Thymus (tissue), 14 donors: ENCODE measurements at places on chromosomes 6 and 20. TPM values are rescaled to one million over a fixed set of nuclear protein-coding genes. Genes with fewer than 3 reads are reported as not detected.
A peak's percentile ranks its signal among the peaks of the same experiment; 100 is the strongest.

KIF13A gene
- 8.5 TPM for total RNA-seq

DNA sequence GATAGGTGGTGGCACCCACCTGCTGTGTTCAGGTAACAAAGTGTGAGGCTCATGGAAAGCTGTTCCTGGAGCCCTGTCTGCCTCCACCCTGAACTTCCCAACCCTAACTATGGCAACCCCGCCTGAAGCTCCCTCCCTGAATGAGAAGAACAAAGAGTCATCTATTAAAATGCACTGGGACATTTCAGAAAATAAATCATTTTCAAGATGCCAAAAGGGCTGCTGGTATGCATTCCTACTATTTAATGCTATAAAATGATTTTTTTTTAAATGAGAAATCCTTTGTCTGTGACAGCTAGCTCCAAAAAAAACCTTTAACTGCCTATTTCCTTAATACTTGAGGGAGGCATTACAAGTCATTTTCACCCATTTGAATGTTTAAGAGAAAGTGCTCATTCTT lies 84.3 kb upstream of the MRPS10 start:
- no peak overlapping the region for H3K27ac ChIP-seq
- no peaks in the 10 kb centered on the region for H3K27me3 ChIP-seq
- DNase-seq: no peak
- H3K4me3 ChIP-seq: no peak overlapping the region
- no peaks in the 10 kb centered on the region for H3K4me1 ChIP-seq
- peaks cover 11% of the 10 kb centered on the region for H3K36me3 ChIP-seq

EFCAB8 gene
- total RNA-seq: 0.33 TPM

UNC93A gene
- 2.8 TPM for total RNA-seq

PACSIN1 gene
- total RNA-seq: 1.7 TPM

DNA sequence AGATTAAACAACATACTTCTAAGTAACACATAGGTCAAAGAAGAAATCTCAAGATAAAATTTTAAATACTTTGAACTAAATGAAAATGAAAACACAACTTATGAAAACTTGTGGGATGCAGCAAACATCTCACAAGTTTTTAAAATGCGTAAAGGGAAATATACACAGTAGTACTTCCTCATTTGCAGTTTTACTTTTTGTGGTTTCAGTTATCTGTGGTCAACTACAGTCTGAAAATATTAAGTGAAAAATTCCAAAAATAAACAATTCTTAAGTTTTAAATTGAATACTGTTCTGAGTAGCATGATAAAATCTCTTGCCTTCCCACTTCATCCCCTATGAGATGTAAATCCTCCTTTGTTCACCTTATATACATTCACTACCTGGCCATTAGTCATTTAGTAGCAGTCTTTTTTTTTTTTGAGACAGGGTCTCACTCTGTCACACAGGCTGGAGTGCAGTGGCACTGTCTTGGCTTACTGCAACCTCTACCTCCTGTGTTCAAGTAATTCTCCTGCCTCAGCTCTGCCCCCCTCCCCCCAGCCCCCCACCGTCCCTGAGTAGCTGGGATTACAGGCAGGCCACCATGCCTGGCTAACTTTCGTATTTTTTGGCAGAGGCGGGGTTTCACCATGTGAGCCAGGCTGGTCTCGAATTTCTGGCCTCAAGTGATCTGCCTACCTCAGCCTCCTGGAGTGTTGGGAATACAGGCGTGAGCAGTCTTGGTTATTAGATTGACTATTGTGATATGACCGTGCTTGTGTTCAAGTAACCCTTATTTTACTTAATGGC lies 154.6 kb upstream of the AHI1 start:
- H3K4me3 ChIP-seq: no peak overlapping the region
- H3K27me3 ChIP-seq: no peaks in the 10 kb centered on the region
- no peaks in the 10 kb centered on the region for H3K36me3 ChIP-seq
- DNase-seq: no peak
- no peaks in the 10 kb centered on the region for H3K4me1 ChIP-seq

DNA sequence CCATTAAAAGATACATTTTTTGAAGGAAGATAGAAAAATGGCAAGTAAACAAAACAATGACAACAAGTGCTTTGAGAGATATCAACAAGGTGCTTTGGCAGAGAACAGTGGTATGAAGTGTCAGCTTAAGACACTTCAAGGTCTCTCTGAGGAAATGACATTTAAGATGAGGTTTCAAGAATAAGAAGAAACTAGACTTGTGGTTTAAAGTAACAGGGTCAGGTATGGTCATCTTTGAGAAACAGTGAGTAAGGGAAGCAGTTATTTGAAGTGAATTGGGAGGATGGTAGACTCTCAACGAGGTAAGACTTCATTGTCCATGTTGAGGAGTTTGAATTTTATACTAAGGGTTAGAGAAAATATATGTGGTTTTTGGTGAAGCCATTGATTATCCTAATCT lies 77.8 kb downstream of the SYCP2L start:
- no peaks in the 10 kb centered on the region for H3K27me3 ChIP-seq
- H3K4me1 ChIP-seq: no peaks in the 10 kb centered on the region
- H3K36me3 ChIP-seq: no peaks in the 10 kb centered on the region
- H3K4me3 ChIP-seq: no peak overlapping the region
- DNase-seq: no peak
- no peak overlapping the region for H3K27ac ChIP-seq

- peak; percentile 37 for DNase-seq
- no peaks in the 10 kb centered on the region for H3K27me3 ChIP-seq
- H3K36me3 ChIP-seq: peaks cover 14% of the 10 kb centered on the region
- H3K4me3 ChIP-seq: no peak overlapping the region
Measured at GRCh38 chr20:33828326-33828844, 17.2 kb downstream of the CHMP4B start.

DNA sequence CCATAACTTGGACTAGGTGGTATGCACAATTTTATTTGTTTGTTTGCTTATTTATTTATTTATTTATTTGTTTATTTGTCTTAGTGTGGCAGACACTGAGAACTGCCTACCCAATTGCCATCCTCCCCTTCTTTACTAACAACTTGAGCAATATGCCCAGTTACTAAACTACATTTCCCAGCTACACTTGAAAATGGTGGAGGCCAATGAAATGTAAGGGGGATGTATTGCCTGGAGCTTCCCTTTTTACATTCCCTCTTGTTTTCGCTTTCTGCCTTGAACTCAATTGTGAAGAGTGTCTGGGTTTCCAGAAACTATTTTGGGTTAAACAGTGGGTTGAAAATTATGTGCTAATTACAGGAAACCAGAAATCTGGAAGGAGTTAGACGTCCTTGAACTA lies 152.7 kb upstream of the FKBP1C start:
- no peaks in the 10 kb centered on the region for H3K4me1 ChIP-seq
- no peaks in the 10 kb centered on the region for H3K36me3 ChIP-seq
- H3K27me3 ChIP-seq: no peaks in the 10 kb centered on the region
- no peak overlapping the region for H3K27ac ChIP-seq
- no peak for DNase-seq
- no peak overlapping the region for H3K4me3 ChIP-seq

- H3K36me3 ChIP-seq: no peaks in the 10 kb centered on the region
- no peak for DNase-seq
- no peaks in the 10 kb centered on the region for H3K4me1 ChIP-seq
- H3K4me3 ChIP-seq: no peak overlapping the region
- no peaks in the 10 kb centered on the region for H3K27me3 ChIP-seq
Measured at GRCh38 chr20:53004267-53004813, 32.2 kb downstream of the TSHZ2 start.

DNA sequence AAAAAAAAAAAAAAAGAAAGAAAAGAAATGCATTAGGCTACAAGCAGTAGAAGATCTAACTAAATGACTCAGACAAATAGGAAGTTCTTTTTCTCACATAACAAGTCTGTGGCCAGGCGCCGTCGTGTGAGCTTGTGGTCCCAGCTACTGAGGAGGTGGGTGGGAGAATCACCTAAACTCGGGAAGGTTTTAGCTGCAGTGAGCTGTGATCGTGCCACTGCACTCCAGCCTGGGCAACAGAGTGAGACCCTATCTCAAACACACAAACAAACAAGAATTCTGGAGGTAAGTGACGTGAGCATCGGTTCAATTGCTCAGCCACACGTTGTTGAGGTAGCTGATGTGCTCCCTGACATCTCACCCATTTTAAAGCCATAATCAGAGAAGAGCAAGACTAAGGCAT lies 37.9 kb upstream of the SLC23A2 start:
- H3K27ac ChIP-seq: no peak overlapping the region
- no peaks in the 10 kb centered on the region for H3K4me1 ChIP-seq
- no peak for DNase-seq
- H3K36me3 ChIP-seq: no peaks in the 10 kb centered on the region
- H3K27me3 ChIP-seq: no peaks in the 10 kb centered on the region

GHRH gene
- 14.4 TPM for total RNA-seq

- peaks cover 8% of the 10 kb centered on the region for H3K36me3 ChIP-seq
- H3K4me1 ChIP-seq: no peaks in the 10 kb centered on the region
- H3K4me3 ChIP-seq: no peak overlapping the region
- no peaks in the 10 kb centered on the region for H3K27me3 ChIP-seq
- no peak for DNase-seq
- H3K27ac ChIP-seq: no peak overlapping the region
Measured at GRCh38 chr20:13430346-13431002, 208.3 kb downstream of the TASP1 start.

GRCh38 chr20:15986690-15987089 lies 586.6 kb downstream of the KIF16B start:
- no peaks in the 10 kb centered on the region for H3K36me3 ChIP-seq
- H3K27ac ChIP-seq: no peak overlapping the region
- H3K4me1 ChIP-seq: no peaks in the 10 kb centered on the region
- H3K27me3 ChIP-seq: no peaks in the 10 kb centered on the region
- no peak for DNase-seq
- no peak overlapping the region for H3K4me3 ChIP-seq

GRCh38 chr6:11197175-11197536 lies 35.3 kb downstream of the NEDD9 start:
- DNase-seq: no peak
- no peaks in the 10 kb centered on the region for H3K27me3 ChIP-seq
- no peak overlapping the region for H3K27ac ChIP-seq
- peaks cover 57% of the 10 kb centered on the region for H3K4me1 ChIP-seq
- no peak overlapping the region for H3K4me3 ChIP-seq
